ENCODE measurements at places on chromosomes 11 and 22. TPM values are rescaled to one million over a fixed set of nuclear protein-coding genes. Genes with fewer than 3 reads are reported as not detected.

Gene TMEM121B
- 0.77 TPM for polyA plus RNA-seq

Gene GSTT2B
- polyA plus RNA-seq: 9.4 TPM

Gene DEPDC7
- polyA plus RNA-seq: 26.9 TPM

Gene FBXO3
- 56.4 TPM for polyA plus RNA-seq

Gene ZFP91
- polyA plus RNA-seq: 50.6 TPM

DNA sequence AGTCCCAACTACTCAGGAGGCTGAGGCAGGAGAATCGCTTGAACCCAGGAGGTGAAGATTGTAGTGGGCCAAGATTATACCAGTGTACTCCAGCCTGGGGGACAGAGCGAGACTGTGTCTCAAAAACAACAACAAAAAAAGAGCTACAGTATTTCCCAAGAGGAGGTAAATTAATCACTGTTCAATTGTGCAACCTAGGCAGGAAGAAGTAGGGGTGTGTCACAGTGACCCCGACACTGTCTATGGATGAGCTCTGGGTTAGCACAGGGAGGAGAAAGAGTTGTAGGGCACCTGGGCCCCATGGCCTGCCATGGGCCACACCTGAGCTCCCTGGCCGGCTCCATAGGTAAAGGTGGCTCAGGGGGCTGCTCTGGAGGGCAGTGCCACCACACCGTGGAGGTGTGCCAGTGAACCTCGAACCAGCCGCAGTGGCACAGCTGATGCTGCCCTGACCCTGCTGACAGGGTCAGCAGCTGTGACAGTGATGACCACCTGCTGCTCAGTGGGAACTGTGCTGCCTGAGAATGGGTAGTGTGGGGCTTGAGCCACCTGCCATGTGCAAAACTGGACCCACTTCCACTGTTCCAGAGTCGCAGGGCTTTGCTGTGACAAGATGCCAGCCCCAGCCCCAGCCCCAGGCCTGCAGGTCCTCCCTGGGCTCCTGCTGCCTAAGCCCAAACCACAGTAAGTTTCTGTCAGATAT lies 84.0 kb upstream of the PITPNB start:
- no peak for DNase-seq

GRCh38 chr11:132300283-132300682 lies 929.9 kb downstream of the NTM start:
- no peak for DNase-seq

DNA sequence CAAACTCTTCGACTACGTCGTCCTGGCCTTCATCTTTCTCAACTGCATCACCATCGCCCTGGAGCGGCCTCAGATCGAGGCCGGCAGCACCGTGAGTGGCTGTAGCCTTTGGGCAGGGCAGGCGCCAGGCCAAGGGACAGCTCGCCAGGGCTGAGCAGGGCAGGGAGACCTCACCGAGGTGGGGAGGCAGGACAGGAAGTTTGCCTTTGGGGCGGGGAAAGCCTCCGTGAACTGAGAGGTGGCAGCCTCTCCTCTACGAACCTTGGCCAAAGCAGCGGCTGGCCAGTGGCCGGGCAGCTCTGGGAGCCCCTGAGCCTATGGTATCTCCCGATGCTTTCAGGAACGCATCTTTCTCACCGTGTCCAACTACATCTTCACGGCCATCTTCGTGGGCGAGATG lies 93.2 kb downstream of the CACNA1I start:
- DNase-seq: no peak

- DNase-seq: no peak
Measured at GRCh38 chr11:112589155-112589554, 328.5 kb upstream of the PLET1 start.

DNA sequence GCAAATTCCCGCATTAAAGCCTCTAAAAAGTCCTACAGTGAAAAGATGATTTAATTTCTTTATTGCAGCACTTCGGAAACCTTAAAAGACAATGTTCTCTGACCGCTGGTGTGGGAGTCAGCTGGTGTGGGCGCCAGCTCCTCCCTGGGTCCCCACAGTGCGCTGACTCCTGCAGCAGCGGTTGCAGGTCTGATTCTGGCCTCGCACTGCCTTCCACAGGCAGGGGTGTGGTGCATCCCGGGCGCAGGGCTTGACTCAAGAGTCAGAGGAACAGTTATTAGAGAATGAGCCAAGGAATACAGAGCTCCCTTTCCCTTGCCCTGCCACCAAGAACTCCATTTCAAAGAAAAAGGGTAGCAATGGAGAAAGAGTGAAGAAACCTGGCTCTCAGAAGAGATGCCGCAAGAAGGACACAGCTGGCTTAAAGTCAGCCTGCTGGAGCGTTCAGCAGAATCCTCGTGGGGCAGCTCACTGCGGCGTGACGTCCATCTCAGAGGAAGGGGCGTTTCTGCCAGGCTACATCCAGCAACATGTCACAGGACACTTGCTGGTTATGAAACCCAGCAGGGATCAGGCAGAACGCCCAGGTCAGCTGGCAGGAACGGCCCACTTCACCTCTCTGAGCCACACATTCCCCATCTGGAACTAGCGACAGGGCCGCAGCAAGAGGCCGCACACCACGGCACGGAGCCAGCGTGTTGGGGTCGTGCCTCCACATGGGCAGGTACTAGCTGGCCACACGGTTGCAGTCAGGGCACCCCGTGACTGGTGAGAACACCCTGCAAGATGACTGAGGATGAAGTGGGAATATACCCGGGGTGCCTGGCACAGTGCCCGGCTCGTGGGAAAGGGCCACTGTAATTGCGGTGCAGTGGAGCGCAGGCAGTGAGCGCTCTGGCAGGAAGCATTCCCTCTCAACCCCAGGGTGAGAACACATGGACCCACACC lies 18.1 kb upstream of the EFCAB6 start:
- peak; percentile 22 for DNase-seq

DNA sequence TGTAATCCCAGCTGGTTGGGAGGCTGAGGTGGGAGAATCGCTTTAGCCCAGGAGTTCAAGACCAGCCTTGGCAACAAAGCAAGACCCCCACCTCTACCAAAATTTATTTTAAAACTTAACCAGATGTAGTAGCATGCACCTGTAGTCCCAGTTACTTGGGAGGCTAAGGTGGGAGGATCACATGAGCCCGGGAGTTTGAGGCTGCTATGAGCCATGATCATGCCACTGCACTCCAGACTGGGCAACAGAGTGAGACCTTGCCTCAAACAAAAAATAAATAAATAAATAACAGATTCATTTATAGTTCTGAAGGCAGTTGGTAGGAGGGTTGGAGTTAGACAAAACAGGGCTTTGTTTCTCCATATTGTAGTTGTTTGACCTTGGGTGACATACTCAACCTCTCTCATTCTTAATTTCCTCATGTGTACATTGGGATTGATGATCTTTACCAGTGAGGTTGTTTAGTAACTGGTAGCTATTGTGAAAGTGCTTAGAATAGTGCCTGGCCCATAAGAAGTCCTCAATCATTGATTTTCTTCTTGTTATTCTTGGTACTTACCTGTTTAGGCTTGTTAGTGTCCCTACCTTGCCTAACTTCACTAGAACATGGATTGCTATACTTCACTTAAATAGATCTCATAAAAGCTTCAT lies 79.1 kb downstream of the EMSY start:
- no peak for DNase-seq

DNA sequence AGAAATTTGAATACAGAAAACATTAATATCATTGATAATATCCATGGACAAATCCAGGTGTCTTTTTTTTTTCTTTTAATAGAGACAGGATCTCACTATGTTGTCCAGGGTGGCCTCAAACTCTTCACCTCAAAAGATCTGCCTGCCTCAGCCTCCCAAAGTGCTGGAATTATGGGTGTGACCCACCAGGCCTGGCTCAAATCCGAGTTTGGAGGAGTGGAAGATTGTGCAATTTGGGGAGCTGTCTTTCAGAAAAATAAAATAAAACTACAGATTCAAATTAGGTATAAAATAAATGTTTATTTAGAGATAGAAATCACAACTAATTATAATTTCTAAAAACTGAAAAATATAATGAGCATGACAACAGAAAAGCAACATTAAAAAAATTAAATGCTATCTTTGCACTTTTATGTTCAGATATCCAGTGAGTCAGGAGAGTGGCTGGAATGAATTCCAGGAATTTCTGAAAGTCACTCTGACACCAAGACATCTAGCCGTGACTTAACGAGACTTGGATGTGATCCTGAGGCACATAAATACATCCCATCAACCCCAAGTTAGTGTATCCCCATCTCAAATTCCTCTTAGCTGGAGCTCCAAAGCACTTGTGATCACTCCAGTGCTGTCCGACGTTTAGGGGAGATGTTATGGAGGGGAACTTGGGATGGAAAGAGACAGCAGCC lies 128.6 kb upstream of the THY1 start:
- no peak for DNase-seq

GRCh38 chr11:46015941-46016340 lies 93.5 kb downstream of the LARGE2 start:
- no peak for DNase-seq

GRCh38 chr11:108551651-108552462 lies 41.7 kb downstream of the EXPH5 start:
- peak; percentile 29 for DNase-seq

DNA sequence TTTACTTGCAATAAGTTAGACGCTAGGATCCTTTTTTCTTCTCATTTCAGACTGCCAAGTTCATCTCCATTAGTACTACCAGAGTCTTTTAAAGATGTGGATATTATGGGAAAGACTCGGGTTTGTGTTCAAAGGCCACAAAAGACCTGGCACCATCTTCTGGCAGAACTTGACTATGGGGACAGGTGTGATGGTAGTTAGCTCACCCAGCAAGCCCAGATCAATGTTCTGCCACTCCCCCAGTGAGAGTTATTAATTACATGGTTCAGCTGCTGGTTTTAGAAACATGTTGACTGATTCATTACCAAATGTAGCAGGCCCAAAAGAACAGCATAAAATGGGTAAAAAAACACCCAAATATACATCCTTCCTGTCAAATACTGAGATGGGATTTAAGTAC lies 333.5 kb upstream of the PITPNB start:
- no peak for DNase-seq

- DNase-seq: no peak
Measured at GRCh38 chr11:132332521-132332920, 962.1 kb downstream of the NTM start.

- DNase-seq: no peak
Measured at GRCh38 chr11:74520927-74521665, 27.6 kb upstream of the LIPT2 start.

GRCh38 chr11:106456647-106457046 lies 379.2 kb downstream of the AASDHPPT start:
- DNase-seq: no peak

DNA sequence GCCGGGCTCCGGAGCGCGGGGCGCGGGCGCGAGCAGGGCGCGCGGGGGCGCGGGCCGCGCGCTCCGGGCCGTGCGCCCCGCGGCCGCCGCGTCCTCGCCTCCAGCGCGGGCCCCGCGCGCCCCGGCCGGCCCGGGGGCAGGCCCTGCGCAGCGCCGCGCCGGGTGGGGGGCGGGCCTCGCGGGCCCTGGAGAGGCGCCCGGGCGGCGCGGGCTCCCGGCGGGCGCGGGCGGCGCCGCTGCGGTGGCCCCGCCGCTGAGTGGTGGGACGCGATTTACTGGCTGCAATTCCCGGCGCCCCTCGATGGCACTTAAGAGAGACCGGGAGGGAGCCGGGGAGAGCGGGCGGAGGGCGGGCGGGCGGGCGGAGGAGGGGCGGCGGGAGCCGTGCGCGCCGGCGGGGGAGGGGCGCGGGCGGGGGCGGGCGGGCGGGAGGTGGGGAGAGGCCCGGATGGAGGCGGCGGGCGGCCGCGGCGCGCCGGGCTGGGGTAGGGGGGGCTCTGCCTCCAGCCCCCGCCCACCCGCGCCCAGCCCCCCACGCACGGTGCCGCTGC lies 73.2 kb upstream of the TCF20 start:
- DNase-seq: no peak

DNA sequence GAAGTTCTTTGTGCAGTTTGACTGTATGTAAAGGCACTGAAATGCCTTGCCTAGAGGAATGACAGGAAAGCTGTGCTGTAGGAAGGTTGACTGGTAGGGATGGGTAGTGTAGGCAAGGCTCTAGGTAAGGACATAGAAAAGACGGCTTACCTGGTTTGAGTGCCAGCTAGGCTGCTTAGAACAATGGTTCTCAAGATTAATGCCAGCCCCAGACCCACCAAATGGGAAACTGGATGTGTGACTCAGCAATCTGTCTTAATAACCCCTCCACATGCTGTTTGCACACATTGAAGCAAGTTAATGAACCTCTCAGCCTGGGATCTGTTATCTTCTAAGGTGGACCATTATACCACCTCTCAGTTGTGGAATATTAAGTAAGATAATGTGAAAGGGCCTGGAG lies 3.7 kb downstream of the RPS3 start:
- DNase-seq: no peak

DNA sequence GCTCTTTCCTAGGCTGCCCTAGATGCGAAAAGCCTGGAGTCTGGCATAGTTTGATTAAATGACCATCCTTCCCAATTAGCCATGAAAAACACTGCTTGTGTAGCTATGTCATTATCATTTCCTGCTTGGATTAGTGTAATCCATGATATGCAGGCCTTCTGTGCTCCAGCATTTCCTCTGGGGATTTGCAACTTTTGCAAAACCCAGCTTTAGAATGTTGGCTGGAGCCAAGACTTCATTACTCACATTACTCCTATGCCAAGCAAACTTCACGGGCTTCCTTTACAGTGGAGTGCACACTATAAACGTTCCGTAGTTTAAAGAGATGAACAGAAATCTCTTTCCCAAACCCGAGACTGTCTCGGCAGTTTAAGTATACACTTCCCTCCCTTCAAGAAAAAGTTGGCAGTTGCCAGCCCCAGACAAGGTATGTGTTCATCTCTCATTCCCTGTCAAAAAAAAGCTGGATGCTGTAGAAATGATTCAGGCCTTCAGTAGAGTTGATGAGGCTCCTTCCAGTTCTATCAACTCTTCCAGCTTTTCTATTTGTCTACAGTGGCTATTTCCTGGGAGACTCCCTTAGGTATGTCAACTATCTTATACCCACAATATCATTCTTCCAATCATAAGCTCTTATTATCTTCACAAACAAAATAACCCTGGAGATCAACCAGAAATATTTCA lies 180.0 kb downstream of the MAML2 start:
- peak; percentile 87 for DNase-seq

DNA sequence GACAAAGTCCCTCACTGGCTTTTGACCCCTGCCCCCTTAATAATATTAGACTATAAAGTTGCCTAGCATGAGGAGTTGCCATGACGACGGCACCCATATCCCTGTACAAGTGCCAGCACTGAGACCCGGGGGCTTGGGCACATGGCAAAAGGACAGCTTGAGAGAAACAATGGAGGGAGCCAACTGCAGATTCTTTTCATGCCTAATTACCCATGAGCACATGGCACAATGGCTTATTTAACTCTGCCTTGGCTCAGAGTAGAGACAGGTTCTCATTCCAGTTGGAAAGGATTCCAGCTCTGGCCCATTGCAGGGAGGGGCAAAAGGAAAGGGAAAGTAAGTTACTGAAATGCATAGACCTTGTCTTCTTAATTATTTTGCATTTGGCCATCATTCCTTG lies 261.2 kb upstream of the UBASH3B start:
- no peak for DNase-seq

- no peak for DNase-seq
Measured at GRCh38 chr11:15888556-15889345, 467.6 kb downstream of the SOX6 start.

GRCh38 chr11:45543808-45544422 lies 121.5 kb downstream of the CHST1 start:
- no peak for DNase-seq

All from right lung (tissue), 10 donors.